Thyroid gland (tissue), 4 donors: ENCODE measurements at places on chromosomes 7 and 10. TPM values are rescaled to one million over a fixed set of nuclear protein-coding genes. Genes with fewer than 3 reads are reported as not detected.

CNTNAP2 gene
- total RNA-seq, result not detected

SORBS1 gene
- total RNA-seq, result 21.5 TPM

POLD2 gene
- 48.8 TPM for total RNA-seq

RASA4 gene
- 47.8 TPM for total RNA-seq

ASAH2 gene
- 0.81 TPM for total RNA-seq

SNCG gene
- 11.5 TPM for total RNA-seq

MUC12 gene
- not detected for total RNA-seq

- DNase-seq, result no peak
Measured at GRCh38 chr10:113093188-113094113, 143.4 kb downstream of the TCF7L2 start.

DNA sequence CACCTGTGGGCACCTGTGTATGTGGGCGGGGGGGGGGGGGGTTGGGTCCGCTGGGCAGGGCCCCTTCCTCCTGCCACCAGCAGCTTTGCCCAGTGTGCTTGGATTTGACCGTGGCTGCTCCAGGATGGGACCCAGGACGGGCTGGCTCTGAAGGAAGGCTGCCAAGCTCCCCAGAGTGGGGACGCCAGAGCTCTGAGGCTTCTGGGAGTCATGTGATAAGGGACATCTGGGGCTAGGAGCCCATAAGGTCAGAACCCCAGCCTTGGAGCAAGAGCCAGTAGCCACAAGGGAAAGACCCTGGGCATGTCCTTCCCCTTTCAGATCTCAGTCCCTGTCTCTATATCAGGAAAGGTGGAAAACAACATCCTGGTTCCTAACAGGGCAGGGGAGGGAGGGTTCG lies 21.8 kb upstream of the AMZ1 start:
- no peak for DNase-seq

DNA sequence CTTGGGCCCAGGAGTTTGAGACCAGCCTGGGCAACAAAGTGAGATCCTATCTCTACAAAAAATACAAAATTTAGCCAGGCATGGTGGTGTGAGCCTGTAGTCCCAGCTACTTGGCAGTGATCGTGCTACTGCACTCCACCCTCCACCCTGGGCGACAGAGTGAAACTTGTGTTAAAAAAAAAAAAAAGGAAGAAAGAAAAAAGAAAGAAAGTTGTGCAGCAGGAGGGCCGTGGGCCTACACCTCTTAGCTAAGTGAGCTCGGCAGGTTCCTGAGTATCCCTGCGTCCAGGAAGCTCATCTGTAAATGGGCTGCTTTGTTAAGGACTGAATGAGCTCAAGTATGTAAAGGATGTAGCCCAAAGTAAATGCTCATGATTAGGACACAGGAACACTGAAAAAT lies 155.0 kb downstream of the RNF216 start:
- peak; percentile 74 for DNase-seq

DNA sequence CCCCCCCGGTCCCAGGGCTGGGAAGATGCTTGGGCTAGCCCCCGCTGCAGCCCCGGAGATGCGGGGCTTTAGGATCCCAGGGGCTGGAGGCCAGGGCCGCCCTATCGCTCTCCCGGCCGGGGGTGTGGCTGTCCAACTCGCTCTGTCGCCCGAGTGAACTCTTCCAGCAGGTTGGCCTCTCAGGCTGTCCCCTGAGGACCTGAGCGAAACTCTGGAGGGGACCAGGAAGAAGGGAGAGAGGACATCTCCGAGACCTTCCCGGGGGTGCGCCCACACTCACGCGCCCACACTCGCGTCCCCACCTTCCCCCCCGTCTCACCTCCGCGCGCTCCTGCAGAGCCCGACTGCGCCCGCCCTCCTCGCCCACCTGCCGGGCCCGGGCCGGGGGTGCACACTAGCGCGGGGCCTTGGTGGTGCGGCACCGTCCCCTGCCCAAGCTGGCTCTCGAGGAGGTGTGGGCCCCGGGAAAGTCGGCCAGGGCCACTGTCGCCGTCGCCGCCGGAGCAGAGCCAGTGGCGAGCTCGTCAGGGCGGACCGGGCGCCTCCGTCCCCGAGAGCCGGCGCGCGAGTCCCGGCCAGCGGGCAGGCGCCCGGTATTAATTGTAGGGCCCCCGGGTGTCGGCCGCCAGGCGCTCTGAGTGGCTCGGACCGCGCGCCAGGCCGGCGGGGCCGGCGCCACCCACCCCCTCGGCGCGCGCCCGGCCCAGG lies 101.7 kb upstream of the SVIL start:
- DNase-seq, result peak; percentile 78
